Inflammatory macrophage treated with lipopolysaccharide for 4 hours (primary cell): ENCODE measurements at places on chromosomes 1 and 21.

GRCh38 chr21:28822486-28823335 is 170.0 kb downstream of the LTN1 start:
- no peak for DNase-seq

GRCh38 chr21:42264245-42265195 is 45.6 kb downstream of the ABCG1 start:
- DNase-seq: no peak

DNA sequence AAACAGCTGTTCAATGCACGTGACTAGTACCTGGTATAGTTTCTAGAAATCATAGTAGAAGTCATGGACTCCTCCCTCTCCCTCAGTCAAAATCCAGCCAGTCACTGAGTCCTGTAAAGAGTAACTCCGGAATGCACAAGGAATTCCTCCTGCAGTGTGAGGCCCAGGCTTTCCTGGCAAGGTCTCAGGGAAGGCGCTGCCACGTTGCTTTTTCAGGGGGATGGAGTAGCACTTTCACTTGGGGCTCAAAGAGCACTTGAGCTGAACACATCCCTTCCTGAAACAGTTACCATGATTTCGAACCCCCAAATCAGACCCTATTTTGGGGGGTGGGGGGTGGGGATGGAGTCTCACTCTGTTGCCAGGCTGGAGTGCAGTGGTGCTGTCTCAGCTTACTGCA is 26.4 kb upstream of the LRRC8D start:
- no peak for DNase-seq

- no peak for DNase-seq
Measured at GRCh38 chr1:64838486-64838885, 93.6 kb downstream of the RAVER2 start.

- DNase-seq: no peak
Measured at GRCh38 chr1:82690411-82690810, 889.7 kb downstream of the ADGRL2 start.

- peak; percentile 57 for DNase-seq
Measured at GRCh38 chr1:154474802-154475201, 27.2 kb upstream of the TDRD10 start.

DNA sequence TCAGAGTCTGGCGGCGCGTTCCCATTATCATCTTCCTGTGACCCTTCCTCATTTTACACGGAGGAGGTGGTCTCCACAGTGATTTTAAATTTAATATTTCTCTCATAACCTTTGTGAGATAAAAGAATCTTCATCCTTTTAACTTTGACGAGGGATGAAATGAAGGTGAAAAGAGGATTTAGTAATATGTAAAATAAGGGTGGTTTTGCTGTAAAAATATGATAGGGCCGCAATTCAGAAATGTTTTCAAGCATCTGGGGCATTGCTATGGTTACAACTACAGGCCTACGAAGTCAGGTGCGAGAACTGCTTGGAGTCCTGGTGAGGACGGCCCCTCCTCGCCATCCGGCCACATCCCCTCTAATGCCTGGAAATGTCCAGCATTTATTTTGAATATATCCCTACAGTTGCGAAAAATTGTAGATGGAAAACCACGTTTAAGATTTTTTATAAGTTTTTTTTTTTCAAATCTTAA is 422 bp upstream of the RSBN1 start:
- DNase-seq: no peak

GRCh38 chr1:202659974-202660373 is 50.3 kb downstream of the SYT2 start:
- DNase-seq: no peak

GRCh38 chr21:29909571-29909970 is 30.2 kb downstream of the GRIK1 start:
- no peak for DNase-seq

GRCh38 chr1:32341971-32342370 is 5.9 kb upstream of the MARCKSL1 start:
- DNase-seq: peak; percentile 37

GRCh38 chr1:3159996-3160395 is 91.0 kb downstream of the PRDM16 start:
- DNase-seq: no peak

- DNase-seq: no peak
Measured at GRCh38 chr1:202798792-202799331, 9.4 kb downstream of the KDM5B start.

- DNase-seq: no peak
Measured at GRCh38 chr21:46098303-46099141, 610 bp downstream of the COL6A2 start.

GRCh38 chr1:197814306-197814705 is 39.0 kb upstream of the DENND1B start:
- no peak for DNase-seq

- no peak for DNase-seq
Measured at GRCh38 chr1:204203206-204203767, 7.0 kb upstream of the KISS1 start.

DNA sequence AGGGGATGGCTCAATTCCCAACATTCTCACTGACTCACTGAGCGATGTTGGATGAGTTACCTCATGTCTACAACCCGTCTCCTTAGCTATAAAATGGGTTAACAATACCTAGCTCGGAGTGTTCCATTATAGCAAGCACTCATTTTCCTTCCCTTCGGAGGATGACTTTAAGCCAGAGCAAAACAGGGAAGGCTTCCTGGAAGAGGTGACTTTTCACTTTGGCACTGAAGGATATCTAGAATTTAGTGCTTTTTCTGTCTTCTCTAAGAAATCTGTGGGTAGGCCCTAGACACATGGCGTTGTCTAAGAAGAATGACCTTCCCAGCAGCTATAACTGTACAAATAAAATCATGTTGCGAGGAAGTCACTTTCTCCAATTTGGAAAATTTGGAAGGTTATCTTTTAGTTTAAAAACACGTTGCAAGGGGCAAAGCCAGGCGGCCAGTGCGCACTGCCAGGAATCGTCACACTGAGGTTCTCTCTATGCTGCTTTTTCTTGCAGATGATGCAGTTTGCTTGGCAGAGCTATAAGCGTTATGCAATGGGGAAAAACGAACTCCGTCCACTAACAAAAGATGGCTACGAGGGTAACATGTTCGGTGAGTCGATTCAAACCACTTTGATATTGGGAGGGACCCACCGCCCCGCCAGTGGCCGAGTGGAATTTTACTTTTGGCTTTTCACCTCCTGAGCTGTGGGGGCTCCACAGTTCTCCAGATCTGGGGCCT is 69.5 kb downstream of the MAN1C1 start:
- DNase-seq: no peak

GRCh38 chr1:40204856-40205255 is 42.9 kb upstream of the TMCO2 start:
- DNase-seq: peak; percentile 43

- no peak for DNase-seq
Measured at GRCh38 chr1:3219791-3220467, 150.9 kb downstream of the PRDM16 start.

DNA sequence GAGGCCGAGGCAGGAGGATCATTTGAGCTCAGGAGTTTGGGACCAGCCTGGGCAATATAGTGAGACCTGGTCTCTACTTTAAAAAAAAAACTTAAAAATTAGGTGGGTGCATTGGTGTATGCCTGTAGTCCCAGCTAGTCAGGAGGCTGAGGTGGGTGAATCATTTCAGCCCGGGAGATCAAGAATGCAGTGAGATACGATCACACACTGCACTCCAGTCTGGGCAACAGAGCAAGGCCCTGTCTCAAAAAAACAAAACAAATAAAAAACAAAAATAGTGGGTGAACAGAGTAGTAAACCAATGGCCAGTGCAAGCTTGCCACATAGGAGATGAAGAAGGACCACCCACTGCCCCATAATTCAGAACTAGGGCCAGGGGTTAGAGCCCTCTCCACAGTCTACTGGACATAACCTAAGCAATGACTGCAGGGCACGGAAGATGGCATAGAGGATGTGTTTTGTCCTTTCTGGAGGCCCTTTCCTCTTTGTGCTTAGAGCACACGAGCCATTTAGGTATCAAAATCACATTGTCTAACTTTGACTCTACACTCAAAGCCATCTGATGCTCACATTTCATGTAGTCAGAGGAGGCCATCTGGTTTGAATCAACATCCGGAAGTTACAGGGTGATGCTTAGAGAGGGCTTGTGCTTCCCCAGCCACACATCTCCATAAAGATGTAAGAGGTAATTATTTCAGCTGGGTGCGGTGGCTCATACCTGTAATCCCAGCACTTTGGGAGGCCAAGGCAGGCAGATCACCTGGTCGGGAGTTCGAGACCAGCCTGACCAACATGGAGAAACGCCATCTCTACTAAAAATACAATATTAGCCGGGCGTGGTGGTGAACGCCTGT is 12.6 kb downstream of the CD2 start:
- no peak for DNase-seq

DNA sequence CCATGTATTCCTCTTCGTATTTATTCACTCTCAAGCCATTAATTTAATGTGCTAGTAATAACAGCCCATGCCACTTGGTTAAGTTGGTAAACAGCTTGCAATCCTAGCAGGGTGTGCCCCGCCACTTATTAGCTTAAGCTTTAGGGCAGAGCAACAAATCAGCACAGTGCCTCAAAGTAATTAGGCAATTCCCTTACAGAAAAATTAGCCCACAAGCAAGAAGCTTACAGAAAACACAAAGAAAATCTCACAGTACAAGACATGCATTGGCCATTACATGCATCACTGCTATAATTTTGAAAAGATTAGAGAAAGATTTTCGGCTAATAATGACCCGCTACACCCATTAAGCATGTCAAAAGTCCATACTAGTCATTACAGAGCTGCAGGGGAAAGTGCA is 47.6 kb downstream of the TGFB2 start:
- DNase-seq: no peak

GRCh38 chr1:205598841-205599668 is 32.8 kb downstream of the ELK4 start:
- peak; percentile 72 for DNase-seq

DNA sequence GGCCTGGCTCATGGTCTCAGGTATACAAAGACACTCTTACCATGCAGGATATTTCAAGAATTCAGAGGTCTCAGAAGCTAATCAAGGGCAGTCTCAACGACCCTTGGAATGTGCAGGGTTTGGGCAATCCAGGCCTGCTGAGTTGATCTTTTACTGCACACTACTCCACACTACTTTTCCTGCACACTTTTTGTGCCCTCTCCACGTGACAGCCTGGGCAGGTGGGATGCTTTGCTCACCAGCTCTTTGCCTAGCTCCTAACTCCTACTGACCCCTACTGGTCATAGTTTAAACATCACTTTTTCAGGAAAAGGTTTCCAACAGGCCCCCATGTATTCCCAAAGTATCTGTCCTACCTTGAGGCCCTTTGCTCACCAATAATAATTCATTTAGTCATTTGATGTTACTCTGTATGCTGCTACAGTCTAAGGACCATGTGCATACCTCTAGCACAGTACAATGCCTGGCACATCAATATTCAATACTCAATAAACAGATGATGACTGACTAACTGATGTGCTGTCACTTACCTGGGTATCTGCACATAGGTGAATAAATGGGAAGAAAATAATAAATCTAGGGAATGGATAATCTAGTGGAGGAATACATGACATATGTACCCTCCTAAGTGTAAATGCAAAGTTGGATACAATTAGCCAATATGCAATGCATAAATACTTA is 9.6 kb downstream of the DUSP23 start:
- DNase-seq: peak; percentile 27

- DNase-seq: no peak
Measured at GRCh38 chr1:243346468-243346867, 90.6 kb downstream of the SDCCAG8 start.

- no peak for DNase-seq
Measured at GRCh38 chr21:14673649-14674048, 127.5 kb upstream of the SAMSN1 start.

- DNase-seq: no peak
Measured at GRCh38 chr21:37119421-37120218, 46.6 kb downstream of the TTC3 start.

GRCh38 chr1:204894031-204894430 is 23.4 kb downstream of the NFASC start:
- DNase-seq: no peak

DNA sequence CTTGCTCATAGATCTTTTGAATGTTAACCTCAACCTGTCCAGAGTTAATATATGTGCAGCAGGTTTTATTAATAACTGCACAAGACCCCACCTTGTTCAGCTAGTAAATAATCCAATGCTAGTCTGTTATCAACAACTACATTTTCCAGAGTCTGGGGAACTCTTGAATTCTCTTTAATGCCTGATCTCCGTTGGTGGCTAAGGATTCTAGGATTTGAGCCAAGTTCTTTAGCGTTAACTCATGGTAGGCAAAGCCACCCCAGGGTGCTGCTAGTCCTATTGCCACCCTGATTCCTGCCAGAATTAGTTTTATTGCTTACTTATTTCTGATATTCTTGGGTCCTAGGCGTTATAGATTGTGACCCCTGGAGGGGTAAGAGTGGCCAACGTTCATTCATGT is 12.8 kb downstream of the BACE2 start:
- no peak for DNase-seq

DNA sequence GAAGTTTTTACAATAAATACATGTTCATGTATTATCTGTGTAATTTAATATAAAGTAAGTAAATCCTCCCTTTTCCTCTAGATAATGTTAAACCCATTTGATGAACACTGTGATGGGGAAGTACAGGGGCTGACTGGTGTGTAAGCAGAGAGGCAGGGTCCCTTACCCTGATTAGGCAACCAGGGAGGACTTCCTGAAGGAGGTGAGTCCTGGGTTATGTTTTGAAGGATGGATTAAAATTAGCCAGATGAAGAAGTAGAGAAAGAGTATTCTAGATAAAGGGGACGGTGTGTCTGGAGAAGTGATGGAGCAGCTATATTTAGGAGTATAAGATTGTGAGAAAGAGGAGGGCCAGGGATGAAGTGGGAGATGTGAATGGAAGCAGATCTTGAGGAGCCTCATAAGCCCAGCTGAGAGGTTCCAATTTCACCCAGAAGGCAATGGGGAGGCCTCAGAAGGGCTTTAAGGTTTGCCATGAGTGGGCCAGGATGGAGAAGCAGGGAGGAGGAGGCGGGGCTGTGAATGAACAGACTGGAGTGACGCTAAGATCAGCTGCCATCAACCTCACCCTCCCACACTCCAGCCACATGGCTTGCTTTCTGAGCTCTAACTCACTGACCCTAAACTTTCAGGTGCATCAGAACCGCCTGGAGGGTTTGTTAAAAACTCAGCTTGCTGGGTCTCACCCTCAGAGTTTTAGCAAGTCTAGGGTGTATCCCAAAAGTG is 30.9 kb upstream of the ID3 start:
- DNase-seq: peak; percentile 73

- no peak for DNase-seq
Measured at GRCh38 chr1:25642574-25643108, 26.1 kb downstream of the MAN1C1 start.

- DNase-seq: no peak
Measured at GRCh38 chr1:17852383-17852782, 97.2 kb downstream of the ACTL8 start.
